GM19239 (cell line): ENCODE measurements at places on chromosomes 16 and 17.

GRCh38 chr17:78356101-78356713 is 3.7 kb downstream of the SOCS3 start:
- peak; percentile 97 for DNase-seq

DNA sequence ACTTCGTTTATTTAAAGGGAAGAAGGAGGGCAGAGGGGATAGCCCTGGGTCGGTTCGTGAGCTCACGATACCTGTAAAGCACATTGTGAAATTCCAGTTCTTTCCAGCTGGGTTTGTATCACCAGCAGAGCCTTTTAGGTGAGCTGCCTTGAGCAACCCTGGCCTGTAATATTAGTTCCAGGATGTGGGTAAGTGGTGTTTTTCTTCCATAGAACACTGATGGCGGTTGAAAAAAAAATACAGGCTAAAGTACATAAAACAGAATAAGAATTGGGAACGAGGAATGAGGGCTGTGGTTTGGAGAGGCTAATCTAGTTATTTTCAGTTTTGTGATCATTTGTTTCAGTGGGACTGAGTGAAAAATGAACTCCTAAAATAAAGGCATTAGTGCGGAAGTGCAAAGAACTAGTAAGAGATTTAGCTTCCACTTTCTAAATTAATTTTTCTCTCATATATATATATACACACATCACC is 20.6 kb downstream of the HS3ST3B1 start:
- no peak for DNase-seq

- DNase-seq = no peak
Measured at GRCh38 chr17:20133517-20133916, 124.4 kb downstream of the SPECC1 start.

DNA sequence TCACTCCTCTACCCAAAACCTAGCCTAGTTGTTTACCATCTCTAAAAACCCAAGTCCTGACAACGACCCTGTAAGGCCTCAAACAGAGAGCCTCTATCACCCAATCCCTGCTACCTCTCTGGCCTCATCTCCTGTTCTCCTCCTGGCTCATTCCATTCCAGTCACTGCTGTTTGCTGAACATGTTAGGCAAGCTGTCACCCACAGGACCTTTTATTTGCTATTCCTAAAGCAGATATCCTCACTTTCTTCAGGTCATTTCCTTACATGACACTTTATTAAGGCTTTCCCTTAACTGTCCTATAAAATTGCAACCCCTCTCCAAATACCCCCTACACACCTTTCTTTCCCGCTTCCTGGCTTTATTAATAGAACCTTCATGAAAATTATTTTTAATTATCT is 85.1 kb downstream of the KANSL1 start:
- no peak for DNase-seq

DNA sequence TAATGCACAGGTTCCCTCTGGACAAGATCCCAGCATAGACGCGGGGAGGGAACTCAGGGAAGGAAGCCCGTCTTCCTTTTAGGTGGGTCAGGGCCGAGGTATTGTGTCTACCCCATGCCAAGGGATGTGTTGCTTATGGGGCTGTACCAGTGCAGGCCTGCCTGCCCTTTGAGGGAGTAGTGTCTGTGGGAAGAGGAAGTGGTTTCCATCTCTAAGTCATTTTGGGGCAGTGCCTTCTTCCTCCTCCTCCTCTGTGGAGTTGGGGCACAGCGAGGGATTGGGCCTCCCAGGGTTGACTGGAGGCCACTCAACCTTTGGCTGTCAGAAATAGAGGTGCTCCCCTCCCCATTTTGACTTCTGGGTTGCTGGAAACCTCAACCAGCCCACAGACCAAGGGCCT is 26.5 kb downstream of the GJD3 start:
- DNase-seq = no peak

DNA sequence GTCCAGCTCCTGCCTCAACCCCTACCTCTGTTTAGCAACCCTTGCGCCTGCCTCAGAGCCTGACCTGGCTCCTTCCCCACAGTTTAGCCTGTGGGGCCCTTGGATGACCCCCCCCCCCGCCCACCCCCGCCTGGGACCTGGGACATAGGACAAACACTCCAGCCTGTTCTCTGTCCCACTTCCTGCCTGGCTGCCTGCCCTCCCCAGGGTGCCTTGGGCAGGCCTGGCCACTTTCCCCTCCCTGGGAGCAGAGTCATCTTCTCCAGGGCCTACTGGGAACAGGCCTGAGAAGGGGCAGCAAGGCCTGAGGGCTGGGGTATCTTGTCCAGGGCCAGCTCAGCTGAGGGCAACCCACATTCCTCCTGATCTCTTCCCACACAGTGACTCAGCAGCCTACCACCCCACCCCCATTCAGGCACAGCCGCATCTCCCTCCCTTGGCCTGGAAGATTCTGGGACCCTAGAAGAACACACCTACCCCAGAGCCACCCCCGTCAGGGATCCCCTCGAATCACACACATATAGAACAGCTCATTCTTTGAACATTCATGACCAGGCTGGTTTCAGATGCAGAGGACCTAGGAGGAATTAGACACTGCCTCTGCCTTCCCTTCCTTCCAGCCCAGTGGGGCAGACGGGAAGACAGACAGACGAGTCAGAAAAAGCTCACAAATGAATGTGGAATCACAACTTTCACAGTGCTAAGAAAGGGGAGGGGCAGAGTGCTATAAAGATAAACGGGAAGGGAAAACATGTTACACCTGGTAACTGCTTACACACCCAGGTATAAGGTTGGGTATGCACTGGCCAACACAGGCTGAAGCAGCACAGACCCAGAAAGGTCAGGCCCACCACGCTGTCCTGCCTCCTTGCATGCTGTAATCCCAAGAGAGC is 6.0 kb downstream of the FHOD1 start:
- DNase-seq = no peak

DNA sequence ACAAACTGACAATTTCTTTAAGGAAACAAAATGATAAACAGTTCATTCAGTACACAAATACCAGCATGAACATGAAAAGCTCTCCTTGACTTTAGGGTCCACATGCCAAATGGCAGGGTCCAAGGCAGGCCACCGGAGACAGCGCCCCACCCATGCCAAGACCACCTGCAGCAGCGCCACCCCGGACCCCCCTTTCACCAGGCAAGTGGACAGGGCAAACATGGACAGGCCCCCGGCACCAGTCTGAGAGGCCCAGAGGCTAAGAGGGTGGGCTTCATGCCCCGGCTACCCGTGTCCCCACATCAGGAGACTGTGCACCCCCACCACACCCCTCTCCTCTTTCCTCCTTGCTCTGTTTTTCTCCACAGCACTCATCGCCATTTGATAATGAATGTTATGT is 14.7 kb upstream of the ASGR2 start:
- DNase-seq = no peak

- no peak for DNase-seq
Measured at GRCh38 chr17:17179371-17179827, 26.7 kb downstream of the PLD6 start.

DNA sequence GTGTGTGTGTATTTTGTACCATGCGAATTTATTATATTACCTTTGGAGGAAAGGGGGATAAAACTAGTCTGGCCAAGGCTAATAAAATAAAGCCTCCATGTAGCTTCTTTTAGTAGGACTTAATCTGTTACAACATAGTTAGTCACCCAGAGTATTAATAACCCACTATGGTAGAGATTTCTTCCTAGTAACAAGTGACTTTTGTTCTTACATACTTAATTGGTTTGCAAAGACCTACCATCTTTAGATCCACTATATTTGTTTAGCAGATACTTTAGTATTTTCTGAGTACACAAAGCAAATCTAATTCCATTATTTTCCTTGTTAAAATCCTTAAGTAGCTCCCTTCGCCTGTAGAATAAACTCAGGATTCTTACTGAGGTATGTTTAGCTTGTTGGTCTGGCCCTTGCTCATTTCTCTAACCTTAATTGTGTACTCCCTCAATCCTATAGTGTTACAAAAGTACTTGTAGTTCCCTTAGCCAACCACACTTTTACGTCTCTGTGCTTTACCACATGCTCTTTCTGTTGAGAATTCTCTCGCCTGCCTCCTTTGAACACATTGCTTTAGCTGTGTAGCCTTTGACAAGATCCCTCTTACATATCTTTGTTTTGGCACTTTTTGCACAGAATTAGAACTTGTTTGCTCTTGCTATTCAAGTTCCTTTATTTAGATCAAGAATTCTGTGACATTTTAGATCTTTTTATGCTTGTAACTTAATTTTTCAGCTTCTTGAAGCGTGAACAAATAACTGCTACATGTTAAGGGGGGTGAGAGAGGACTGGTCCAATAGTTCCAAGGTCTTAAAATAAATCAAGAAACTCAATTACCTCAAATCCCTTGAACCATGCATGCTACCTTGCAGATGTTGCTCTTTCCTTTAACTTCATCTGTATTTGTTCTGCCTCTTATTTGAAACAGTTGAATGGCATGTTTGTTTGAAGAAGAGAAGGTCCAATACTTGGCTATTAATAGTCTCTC is 23.8 kb downstream of the CLTC start:
- DNase-seq = no peak

GRCh38 chr16:66070140-66070917 is 296.2 kb upstream of the CDH5 start:
- DNase-seq = no peak

GRCh38 chr17:59154292-59154720 is 680 bp downstream of the SKA2 start:
- no peak for DNase-seq
